ENCODE measurements at places on chromosomes 1 and 21. TPM values are rescaled to one million over a fixed set of nuclear protein-coding genes. Genes with fewer than 3 reads are reported as not detected.
A peak's percentile ranks its signal among the peaks of the same experiment; 100 is the strongest.

GRCh38 chr1:226474443-226475141 is 66.7 kb upstream of the PARP1 start:
- DNase-seq: no peak

- no peak for DNase-seq
These were observed 61.0 kb downstream of the LAMC2 start for GRCh38 chr1:183247066-183247465.

- peak; percentile 29 for DNase-seq
These were observed 47.9 kb upstream of the VCAM1 start for GRCh38 chr1:100671601-100672000.

DNA sequence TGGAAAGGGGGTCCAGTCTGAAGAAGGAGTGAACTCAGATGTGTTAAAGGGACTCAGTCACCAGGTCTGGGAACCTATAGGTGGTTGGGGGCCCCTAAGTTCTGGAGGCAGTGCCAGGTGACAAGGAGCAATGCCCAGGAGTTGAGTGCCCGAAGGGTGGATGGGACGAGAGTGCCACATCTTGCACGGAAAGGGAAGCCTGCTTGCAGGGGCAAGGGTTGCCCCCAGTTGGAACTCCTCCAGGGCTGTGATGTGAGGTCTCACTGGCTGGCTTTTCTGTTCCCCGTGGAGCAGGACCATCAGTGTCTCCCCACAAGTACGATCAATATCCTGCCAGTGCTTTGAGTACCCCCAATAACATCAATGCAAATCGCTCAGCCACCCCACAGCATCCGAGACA is 107.3 kb downstream of the TOMM20 start:
- no peak for DNase-seq

DNA sequence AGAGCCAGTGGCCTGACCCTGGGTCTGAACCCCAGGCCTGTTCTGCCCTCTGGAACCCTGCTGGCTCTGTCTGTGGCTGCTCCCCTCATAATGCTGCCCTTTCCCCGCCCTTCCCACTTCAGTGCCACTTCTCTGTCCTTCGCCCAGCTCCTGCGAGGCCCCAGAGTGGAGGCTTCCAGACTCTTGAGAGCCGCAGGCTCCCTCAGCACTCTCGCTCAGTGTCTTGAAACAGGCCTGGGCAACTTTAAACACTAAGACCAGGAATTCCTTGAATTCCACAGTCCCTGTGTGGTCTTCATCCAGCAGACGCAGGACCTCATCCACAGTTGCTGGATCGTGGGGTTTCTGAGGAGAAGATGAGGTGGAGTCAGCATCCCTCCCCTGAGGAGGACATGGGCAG is 3.5 kb downstream of the CRNN start:
- peak; percentile 5 for DNase-seq

DNA sequence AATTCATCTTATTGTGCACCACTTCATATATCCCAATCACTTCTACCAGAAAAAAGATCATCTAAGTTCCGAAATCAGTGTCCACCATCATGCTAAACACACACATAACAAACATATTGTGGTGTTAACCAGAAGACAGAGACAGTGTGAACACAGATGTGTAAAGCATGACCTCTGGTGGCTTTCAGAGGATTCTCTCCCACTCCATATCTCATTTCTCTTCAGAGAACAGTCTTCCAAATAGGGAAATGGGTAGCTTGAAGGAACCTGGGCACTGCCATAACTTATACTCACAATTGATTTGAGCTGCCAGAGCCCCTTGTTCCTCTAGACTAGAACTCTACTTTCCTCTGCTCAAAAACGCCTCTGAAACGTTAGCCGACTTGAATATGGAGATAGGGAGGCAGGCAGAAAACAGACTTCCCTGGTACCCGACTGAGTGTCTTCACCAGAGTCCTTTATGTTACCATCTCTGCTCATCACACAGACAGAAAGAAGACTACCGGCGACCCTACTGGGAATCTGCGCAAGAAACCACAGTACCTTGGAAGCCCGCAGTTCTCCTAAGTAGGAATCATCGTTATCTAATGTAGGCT is 1.8 kb upstream of the ELAPOR1 start:
- peak; percentile 68 for DNase-seq

GRCh38 chr1:96968983-96969382 is 247.4 kb downstream of the PTBP2 start:
- no peak for DNase-seq

- no peak for DNase-seq
These were observed 241.2 kb downstream of the SETD4 start for GRCh38 chr21:35819134-35819533.

DNA sequence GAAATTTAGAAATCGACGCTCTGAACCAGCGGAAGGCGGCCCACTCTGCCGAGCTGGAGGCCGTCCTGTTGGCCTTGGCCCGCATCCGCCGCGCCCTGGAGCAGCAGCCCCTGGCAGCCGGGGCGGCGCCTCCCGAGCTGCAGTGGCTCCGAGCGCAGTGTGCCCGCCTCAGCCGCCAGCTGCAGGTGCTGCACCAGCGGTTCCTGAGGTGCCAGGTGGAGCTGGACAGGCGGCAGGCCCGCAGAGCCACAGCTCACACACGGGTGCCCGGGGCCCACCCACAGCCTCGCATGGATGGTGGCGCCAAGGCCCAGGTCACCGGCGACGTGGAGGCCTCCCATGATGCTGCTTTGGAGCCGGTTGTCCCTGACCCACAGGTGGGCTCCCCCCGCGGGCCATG is 47.0 kb upstream of the DIP2A start:
- DNase-seq: no peak

- no peak for DNase-seq
These were observed 139.6 kb downstream of the S1PR1 start for GRCh38 chr1:101376121-101377083.

DNA sequence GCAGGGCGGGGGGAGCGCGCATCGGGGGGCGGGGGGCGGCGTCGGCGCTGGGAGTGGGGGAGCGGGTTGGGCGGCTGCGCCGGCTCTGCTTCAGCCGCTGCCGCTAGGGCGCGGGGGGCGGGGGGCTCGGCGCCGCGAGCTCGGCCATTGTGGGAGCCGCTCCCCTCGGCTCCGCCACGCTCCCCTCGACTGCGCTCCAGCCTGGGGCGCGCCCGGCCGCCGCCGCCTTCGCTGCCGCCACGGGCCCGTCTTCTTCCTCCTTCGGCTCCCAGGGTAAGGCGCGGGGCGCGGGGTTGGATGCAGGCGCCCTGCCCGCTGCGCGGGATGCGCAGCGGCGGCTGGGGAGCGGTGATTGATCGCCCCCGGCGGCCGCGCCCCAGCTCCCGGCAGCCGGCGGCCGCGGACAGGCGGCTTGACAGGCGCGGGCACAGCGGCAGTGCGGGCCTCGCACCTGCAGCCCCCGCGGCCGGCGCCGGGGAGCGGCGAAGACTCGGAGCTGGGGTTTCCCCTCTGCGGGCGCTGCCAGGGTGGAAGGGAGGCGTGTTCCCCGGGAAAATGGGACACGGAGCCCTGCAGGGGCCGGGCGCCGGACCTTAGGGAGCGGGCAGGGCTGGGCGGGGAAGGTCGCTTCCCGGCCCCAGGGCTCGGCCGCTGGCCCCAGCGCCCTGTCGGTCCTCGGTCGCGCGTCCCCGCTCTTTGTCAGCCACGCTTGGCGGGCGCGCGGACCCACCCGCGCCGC is 55.3 kb downstream of the NDUFS5 start:
- DNase-seq: peak; percentile 16

- DNase-seq: no peak
These were observed 101.6 kb downstream of the VAV3 start for GRCh38 chr1:107863342-107863741.

GRCh38 chr21:34130716-34130985 is 57.3 kb downstream of the MRPS6 start:
- no peak for DNase-seq

GRCh38 chr21:39108291-39109162 is 74.7 kb downstream of the PSMG1 start:
- no peak for DNase-seq

- no peak for DNase-seq
These were observed 35.1 kb downstream of the LPAR3 start for GRCh38 chr1:84857906-84858305.

GJC2 gene
- total RNA-seq: 0.39 TPM

SF3B4 gene
- total RNA-seq: 22.0 TPM

INSRR gene
- not detected for total RNA-seq

NBPF19 gene
- 3.6 TPM for total RNA-seq

BRINP2 gene
- total RNA-seq: under 0.01 TPM

FAM72B gene
- total RNA-seq: 9.2 TPM

SPRR2F gene
- not detected for total RNA-seq
